ENCODE measurements at places on chromosomes 7 and 10.

- DNase-seq: no peak
Observed at GRCh38 chr7:80641548-80641947, 3.1 kb downstream of the CD36 start.

GRCh38 chr10:108629834-108630233 lies 1293.5 kb downstream of the XPNPEP1 start:
- no peak for DNase-seq

GRCh38 chr10:112774798-112775197 lies 175.2 kb upstream of the TCF7L2 start:
- DNase-seq: no peak

- DNase-seq: no peak
Observed at GRCh38 chr10:34377833-34378232, 437.3 kb downstream of the PARD3 start.

DNA sequence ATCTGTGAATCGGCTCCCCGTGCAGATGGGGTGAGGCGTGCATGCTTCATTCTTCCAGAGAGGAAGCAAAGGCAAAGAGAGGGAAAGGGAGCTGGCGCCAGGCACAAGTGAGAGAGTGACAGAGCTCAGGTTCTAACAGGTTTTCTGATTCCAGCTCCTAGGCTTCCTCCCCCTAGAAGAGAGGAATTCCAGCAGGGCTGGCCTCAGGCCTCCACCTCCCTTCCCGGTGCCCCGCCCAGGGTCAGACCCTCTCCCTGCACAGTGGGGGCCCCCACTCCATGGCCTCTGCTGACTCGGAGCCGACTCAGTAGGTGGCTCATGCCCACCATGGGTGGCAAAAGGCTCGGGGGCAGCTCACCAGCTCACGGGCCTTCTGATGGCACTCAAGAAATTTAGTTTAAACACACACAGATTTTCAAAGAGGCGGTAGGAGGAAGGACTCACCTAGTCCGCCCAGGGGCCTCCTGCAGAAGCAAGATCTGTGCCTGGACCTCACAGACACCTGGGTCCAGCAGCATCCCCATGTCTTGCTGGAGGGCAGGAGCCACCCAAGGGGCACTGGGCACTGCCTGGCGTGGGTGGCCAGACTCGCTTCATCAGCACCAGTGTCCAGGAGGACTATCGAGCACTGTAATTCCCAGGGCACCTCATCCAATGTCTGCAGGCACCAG lies 183.5 kb downstream of the MAD1L1 start:
- DNase-seq: no peak

- DNase-seq: no peak
Observed at GRCh38 chr7:14825912-14826311, 76.6 kb downstream of the DGKB start.

DNA sequence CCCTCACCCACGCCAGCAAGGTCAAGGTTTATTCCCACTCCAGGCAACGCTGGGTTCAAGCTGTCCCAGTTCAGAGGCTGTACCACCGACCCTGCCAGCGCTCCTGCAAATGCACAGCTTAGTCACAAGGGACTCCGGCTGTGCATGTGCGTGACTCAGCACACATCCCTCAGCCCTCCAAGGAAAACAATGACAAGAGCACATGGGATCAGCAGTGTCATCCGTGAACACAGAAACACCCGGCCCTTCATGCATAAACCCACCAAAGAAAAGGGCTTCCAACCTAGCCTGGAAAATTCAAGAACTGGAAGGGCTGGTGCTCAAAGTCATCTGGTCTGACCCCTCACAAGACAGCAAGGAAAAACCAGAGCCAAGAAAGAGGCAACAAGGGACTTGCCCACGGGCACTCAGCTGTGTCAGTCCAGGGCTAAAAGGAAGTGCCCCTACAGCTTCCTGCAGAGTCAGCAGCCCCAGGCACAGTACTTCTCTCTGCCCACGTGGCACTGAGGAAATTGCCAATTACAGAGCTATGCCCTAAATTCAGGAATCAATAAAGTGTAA lies 106.1 kb downstream of the KCNMA1 start:
- no peak for DNase-seq

- DNase-seq: peak; percentile 93
Observed at GRCh38 chr10:122879339-122880273, at the start of gene FAM24B. Gene FAM24B (minus strand): TSS chr10:122879581. CDS start chr10:122850515, 29,066 bp downstream.

- no peak for DNase-seq
Observed at GRCh38 chr10:114166043-114166442, 8.0 kb downstream of the CCDC186 start.

GRCh38 chr10:112712536-112712935 lies 237.5 kb upstream of the TCF7L2 start:
- no peak for DNase-seq

DNA sequence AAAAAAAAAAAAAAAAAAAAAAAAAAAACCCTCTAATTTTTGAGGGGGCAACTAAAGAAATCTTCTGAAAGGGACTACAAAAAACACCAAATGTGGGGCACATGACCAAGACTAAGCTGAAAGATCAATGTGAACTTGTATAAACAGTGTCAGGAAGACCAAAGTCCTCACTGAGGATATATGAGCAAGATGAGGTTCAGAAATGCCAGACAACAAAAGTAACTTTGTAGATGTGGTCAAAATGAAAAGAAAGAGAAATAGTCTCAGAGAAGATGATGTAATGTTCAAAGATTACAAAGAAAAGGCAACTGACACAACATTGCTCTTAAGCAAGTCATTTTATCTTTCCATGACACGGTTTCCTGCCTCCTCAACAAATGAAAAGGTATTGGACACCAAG lies 48.7 kb upstream of the PTPRZ1 start:
- no peak for DNase-seq

- no peak for DNase-seq
Observed at GRCh38 chr7:130598056-130598455, 70.5 kb downstream of the COPG2 start.

DNA sequence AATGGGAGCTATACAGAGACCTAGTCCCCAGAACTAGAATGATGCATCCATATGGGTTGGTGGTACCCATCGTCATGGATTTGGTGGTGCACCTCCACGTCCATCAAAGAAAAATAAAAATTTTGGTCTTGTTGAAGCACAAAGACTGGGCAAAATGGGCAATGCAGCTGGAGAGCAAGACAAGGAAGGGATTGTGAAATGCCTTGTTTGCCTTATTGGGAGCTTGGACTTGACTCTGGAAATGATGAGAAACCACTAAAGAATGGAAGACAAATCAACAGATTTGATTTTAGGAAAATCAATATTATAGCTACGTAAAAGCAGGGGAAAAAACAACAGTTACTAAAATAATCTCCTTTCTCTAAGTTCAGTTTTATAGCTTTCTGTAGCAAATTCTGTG lies 150.9 kb downstream of the CPED1 start:
- DNase-seq: no peak

GRCh38 chr10:129662426-129662825 lies 195.4 kb downstream of the MGMT start:
- no peak for DNase-seq

- no peak for DNase-seq
Observed at GRCh38 chr7:155000795-155001194, 2.1 kb downstream of the PAXIP1 start.

GRCh38 chr10:69317175-69317604 lies 38.9 kb downstream of the HK1 start:
- no peak for DNase-seq

DNA sequence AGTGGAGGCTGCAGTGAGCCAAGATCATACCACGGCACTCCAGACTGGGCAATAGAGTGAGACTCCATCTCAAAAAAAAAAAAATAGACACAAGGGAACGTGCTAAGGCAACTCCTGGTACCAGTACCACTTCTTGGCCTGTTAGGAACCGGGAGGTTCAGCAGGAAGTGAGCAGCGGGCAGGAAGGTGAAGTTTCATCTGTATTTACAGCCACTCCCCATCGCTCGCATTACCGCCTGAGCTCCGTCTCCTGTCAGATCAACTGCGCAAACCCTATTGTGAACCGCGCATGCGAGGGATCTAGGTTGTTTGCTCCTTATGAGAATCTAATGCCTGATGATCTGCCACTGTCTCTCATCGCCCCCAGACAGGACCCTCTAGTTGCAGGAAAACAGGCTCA lies 69.9 kb upstream of the FOXK1 start:
- no peak for DNase-seq

- DNase-seq: no peak
Observed at GRCh38 chr7:122136639-122137245, 7.3 kb downstream of the AASS start.

GRCh38 chr7:13312307-13312706 lies 624.9 kb downstream of the ARL4A start:
- DNase-seq: no peak

DNA sequence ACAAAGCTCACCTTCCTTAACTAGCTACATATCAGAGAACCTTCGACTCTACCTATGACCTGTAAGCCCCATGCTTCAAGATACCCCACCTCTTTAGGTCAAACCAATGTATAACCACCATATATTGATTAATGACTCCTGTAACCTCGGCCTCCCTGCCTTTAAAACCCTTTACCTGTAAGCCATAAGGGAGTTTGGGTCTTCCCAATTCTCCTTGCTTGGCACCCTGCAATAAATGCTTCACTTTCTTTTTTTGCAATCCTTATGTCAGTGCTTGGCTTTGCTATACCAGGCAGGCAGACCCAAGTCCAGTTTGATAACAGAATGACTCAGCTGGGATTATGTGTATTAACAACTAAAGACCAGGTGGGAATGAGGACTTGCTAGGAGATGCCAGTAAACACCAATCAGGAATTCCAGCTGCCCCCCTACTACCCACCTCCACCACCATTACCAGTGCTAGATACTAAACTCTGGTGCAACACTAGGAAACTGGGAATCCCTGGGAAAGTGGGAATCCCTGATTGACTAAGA lies 22.0 kb upstream of the SLC35G1 start:
- DNase-seq: no peak
